ENCODE measurements at places on chromosomes 6 and 20.

GRCh38 chr20:37277253-37277593 is 12.2 kb upstream of the MANBAL start:
- DNase-seq = no peak

- no peak for DNase-seq
Observed at GRCh38 chr20:60060593-60060992, 102.4 kb downstream of the CDH26 start.

GRCh38 chr6:13560651-13561044 is 13.8 kb upstream of the SIRT5 start:
- DNase-seq = no peak

GRCh38 chr6:43948527-43949485 is 178.4 kb downstream of the MRPL14 start:
- no peak for DNase-seq

- DNase-seq = no peak
Observed at GRCh38 chr20:49833483-49833882, 20.9 kb downstream of the SLC9A8 start.

DNA sequence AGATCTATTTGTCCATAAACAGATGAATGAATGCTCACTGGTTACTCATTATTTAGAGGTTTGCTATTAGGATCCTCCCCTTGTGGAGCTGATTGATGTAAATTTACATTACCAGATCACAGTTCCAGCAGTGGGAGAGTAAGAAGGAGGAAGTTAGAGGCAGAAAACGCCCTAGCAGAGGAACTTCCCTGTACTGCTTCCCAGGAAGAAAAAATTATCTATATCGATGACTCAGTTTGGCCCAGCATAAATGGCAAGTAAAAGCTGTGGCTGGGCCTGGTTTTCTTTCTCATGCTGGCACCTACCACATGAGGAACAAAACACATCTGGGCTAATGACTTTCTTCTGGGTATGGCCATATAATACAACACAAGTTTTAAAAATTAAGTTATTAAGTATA is 35.7 kb downstream of the DNAAF9 start:
- no peak for DNase-seq

DNA sequence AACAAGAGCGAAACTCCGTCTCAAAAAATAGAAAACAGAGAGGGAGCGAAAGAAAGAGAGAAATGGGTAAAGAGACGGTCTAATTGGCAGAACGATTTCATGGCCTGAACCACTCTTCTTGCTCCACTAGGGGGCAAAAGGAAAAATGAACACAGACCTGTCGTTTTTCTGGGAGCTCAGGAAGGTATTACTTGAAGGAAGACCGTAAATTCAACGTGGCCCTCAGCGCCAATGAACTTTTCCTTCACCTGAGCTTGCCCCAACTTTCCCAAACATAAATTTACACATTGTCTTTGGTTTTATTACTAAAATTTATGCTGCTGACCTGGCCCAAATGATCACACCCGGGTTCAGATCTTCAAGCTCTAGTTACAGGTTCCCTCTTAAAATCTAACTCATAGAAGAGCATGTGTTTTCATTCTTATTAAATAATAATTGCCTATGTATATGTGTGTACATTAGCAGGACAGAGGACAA is 67.3 kb downstream of the ATP9A start:
- DNase-seq = no peak

DNA sequence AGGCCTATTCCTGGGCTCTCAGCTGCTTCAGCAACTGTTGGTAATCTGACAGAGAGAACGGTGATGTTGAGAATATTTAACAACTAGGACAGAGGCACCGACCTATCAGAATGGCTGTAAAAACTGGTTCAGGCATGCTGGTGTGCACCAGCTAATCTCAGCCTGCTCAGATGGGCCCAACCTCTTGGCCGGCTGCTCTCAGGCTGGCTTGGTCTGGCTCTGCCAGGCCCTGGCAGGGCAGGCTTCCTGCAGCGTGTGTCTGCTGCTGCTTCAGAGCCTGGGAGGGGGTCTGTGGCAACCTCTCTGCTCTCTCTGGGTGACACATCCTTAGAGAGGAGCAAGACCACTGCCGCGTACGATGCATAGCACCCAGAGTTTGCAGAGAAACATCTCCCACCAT is 4.8 kb downstream of the SLC2A12 start:
- DNase-seq = no peak

- no peak for DNase-seq
Observed at GRCh38 chr6:33091957-33092356, 16.2 kb downstream of the HLA-DPB1 start.

- no peak for DNase-seq
Observed at GRCh38 chr20:24388828-24389380, 80.5 kb upstream of the SYNDIG1 start.

DNA sequence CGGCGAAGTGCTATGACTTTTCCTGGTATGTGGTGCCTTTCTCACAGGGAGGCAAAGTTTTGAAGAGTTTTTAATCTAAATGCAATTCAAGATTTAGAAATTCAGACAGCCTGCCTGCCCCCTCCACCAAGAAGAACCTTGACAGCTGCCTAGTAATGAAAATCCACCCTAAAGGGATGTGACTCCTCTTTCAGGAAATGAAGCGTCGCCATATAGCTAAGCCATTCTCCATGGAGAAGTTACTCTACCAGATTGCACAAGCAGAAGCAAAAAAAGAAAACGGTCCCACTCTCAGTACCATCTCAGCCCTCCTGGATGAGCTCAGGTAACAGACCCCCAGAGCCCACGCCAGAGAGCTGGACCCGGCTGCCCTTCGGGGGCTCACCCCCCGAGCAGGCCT is 150.1 kb downstream of the DTNBP1 start:
- no peak for DNase-seq

- DNase-seq = no peak
Observed at GRCh38 chr6:47437592-47437991, 40.0 kb upstream of the CD2AP start.

DNA sequence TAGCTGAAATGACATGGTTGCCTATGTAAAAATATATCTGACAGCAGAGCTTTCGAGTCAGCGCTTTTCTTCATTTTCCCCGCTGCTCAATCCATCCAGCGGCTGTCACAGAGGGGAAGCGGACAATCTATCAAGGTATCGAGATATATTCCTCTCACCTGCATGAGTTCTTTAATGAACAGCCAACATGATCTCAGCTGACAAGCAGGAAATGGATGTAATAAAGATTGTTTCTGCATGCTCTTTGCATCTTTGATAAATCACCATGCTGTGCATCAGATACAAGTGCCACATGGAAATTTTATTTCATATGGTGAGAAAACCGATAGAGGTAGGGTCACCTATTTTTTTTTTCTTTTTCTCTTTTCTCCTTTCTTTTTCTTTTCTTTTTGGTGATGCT is 602.3 kb upstream of the MMS22L start:
- DNase-seq = no peak

DNA sequence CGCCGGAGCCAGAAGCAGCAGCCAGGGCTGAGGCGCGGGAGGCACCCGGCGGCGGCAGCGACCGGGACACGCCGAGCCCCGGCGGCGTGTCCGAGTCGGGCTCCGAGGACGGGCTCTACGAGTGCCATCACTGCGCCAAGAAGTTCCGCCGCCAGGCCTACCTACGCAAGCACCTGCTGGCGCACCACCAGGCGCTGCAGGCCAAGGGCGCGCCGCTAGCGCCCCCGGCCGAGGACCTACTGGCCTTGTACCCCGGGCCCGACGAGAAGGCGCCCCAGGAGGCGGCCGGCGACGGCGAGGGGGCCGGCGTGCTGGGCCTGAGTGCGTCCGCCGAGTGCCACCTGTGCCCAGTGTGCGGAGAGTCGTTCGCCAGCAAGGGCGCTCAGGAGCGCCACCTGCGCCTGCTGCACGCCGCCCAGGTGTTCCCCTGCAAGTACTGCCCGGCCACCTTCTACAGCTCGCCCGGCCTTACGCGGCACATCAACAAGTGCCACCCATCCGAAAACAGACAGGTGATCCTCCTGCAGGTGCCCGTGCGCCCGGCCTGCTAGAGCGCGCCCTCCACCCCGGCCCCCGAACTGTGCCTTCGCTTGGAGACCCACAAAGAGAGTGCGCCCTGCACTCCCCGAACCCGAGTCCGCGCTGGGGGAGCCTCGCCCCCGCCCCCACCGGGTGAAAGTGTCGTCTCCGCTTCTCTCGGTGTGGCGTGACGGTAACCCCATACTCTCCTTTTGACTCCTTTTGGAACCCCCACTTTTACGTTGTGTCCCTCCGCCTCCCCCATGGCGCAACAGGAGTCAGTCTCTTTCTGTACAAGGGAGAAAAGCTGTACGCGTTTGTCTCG is 1.6 kb downstream of the INSM1 start:
- DNase-seq = no peak

DNA sequence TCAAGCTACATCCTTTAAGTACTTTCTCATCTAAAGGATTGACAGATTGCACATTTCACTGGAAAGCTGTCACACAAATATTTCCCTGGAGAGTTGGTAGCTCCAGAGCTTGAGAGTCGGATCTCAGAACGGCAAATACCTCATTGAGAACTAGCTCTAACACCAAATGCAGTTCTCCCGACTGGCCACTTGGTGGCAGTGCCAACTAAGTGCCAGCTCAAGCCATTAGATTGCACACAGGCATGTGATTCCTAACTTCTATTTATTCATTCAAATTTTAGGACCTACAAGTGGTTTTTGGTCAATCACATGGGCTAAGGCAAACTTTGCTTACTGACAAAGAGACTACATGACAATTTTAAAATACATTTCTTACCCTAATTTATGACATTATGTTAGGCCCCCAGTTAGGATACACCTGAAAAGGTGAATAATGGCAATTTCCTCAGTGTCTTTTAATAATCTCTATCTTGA is 7.9 kb upstream of the MCHR2 start:
- peak; percentile 38 for DNase-seq

GRCh38 chr20:34713194-34713943 is 9.2 kb downstream of the TP53INP2 start:
- DNase-seq = peak; percentile 75

GRCh38 chr6:12947967-12948366 is 231.4 kb downstream of the PHACTR1 start:
- DNase-seq = no peak

- DNase-seq = no peak
Observed at GRCh38 chr20:32634041-32634805, 39.5 kb downstream of the C20orf203 start.

DNA sequence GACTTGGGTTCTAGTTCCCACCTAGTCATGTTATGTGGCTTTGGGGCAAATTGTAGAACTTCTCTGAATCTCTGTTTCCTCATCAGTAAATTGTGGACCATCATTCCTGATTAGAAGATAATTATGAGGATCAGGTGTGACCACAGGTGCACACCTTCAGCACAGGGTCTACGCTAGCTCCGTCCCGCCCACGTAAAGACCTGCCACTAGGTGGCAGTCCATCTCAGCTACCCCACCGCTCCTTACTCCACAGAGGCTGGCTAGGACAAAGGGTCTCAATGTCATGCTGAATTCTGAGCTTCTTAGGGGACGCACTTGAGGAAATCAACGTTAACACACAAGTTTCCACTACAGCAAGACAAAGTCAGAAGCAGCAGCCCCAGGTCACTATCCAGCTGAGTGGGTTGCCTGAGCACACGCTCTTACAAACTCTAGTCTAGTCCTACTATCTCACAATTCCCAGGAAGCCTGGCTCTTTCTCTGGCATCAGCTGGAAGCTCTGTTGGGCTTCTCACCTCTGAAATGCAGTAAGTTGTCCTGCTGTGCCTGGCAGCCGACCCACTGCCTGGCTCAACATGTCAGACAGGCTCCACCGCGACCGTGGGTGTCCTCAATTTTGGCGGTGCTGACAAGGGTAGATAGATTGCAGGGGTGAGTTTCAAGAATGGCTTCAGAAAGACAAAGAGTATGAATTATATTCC is 2.0 kb upstream of the PLCG1 start:
- peak; percentile 15 for DNase-seq

GRCh38 chr6:157909282-157909664 is 72.4 kb upstream of the SYNJ2 start:
- no peak for DNase-seq

GRCh38 chr6:158868890-158869825 is 50.0 kb upstream of the EZR start:
- no peak for DNase-seq

DNA sequence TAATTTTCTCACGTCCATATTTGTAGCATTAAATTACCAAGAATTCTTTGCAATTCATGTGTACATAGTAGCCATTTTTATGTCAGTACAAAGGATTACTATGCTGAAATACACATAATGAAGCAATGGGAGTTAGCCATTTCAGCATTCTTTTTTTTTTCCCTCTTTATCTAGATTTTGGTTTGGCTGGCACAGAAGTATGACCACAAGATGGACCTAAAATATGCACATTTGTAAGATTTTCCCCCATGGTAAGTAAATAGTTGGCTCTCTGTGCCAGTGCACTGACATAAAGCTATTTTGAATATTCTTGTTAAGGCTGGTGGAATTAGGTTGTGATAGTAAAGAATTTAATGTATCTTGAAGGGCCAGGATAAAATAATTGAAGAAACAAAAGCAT is 486.1 kb upstream of the BTBD3 start:
- DNase-seq = no peak

- no peak for DNase-seq
Observed at GRCh38 chr6:132703936-132704335, 9.9 kb downstream of the VNN1 start.

DNA sequence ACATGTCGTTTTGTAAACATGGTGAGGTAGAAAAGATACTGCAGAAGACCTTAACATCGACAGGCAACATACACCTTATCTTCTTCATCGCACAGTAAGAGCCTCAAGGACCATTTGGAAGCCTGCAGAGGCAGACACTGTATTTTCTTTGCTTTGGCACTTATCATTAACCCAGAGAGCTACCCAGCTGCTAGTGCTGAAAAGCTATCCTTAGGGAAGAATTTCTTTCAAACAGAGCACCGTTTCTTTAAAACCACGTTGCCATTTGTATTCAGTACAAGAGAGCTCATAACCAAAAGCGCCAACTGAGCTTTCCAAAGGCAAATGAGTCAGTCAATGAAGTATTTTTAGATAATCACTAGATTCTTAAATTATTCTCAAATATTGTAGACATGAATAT is 306.6 kb downstream of the EPM2A start:
- no peak for DNase-seq

DNA sequence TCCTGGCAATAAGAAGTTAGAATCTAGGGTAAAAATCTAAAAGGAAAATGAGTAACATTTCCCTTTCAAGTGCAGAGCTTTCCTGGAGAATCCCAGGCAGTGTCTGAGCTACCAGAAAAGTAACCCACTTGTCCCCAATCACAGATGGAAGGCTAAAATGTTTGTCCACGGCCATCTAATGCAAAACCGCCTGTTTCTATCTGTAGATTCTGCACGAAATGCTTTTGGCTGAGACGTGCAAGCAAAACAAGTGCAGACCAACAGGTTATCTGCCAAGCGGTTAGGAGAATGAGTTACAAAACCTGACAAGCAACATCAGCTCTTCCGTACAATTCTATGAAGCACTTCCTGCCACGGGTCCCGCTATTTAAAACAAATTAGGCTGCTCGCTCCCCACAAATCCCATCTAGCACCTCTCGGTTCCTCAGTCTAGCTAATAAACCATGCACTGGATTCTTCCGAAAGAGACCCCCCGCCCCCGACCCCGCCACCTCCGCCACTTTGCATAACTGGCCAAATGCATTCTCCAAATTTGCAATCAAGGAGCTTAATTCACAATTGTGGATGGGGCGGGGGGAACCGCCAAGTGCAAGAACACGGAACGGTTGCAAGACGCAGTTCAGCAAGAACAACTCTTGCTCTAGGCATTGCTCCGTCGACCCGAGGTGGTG is 1.4 kb downstream of the ELOVL5 start:
- no peak for DNase-seq

- no peak for DNase-seq
Observed at GRCh38 chr20:18288749-18289267, 481 bp downstream of the ZNF133 start.
